Bronchus fibroblast of lung (primary cell): ENCODE measurements at places on chromosomes 13 and 19. TPM values are rescaled to one million over a fixed set of nuclear protein-coding genes. Genes with fewer than 3 reads are reported as not detected.

Gene RABAC1
- 280 and 302 TPM in 2 replicates for total RNA-seq

Gene ZNF418
- total RNA-seq, result 1.2 and 1.3 TPM in 2 replicates

Gene HS6ST3
- under 0.01 TPM in 2 replicates for total RNA-seq

Gene FCER2
- total RNA-seq, result not detected in 2 replicates

Gene EXOC3L2
- not detected in 2 replicates for total RNA-seq

Gene ADGRE3
- not detected in 2 replicates for total RNA-seq

Gene TNFSF13B
- total RNA-seq, result 0.74 and 2.5 TPM in 2 replicates

Gene EMC10
- total RNA-seq, result 76.0 and 80.0 TPM in 2 replicates

Gene TLE5
- total RNA-seq, result 312 and 327 TPM in 2 replicates

Gene BRCA2
- 8.4 and 8.9 TPM in 2 replicates for total RNA-seq

Gene ZNF345
- 0.59 and 2.0 TPM in 2 replicates for total RNA-seq

Gene TMPRSS9
- not detected in 2 replicates for total RNA-seq

Gene CCDC8
- 28.2 and 30.1 TPM in 2 replicates for total RNA-seq

Gene PGLYRP1
- not detected in 2 replicates for total RNA-seq

Gene CXCL17
- total RNA-seq, result not detected in 2 replicates

Gene DAZAP1
- 117 and 138 TPM in 2 replicates for total RNA-seq

Gene SRRM5
- 0.34 TPM in 1 of 2 replicates, not detected in the other for total RNA-seq

Gene KIR2DL4
- total RNA-seq, result not detected in 2 replicates

Gene RAB3A
- 0.67 and 1.0 TPM in 2 replicates for total RNA-seq
